Lower lobe of right lung (tissue), 2 donors: ENCODE measurements at places on chromosomes 7 and 10.

- no peak for DNase-seq
Observed at GRCh38 chr10:123147635-123148413, at the start of gene HMX2. TSS of gene HMX2 (plus strand) at chr10:123148136. CDS start at chr10:123148379, 243 bp downstream.

GRCh38 chr10:129441372-129442009, 25.6 kb upstream of the MGMT start:
- DNase-seq, result no peak

DNA sequence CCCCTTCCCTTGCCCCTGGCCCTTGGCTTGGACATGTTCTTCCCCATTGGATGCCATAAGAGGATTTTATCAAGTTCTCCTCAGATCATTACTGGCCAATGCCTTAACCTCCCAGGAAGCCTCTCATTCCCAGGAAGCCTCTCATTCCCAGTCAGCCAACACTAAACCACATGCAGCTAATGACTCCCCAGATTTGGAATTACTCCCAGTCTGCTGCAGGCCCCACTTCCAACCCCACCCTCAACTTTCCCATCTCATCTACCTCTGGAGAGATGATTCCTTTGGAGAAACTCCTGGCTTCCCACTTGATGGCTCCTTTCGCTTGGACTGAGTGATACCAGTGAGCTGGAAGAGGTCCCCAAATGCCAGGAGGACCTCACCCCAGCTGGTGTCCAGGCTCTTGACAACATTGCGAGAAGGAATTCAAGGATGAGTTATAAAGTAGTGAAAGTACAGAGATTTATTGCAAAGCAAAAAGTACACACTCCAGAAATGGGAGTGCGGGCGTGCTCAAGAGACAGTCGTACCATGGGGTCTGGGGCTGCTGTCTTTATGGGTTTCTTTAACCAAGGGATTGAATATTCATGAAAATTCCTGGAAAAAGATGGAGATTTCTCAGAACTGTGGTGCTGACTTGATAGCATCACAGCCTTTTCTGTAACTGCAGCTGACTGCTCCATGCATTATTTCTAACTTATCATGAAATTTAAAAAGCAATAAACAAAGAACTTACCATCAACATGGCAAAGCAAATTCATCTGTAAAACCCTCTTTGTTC, 117.2 kb upstream of the ADCY1 start:
- no peak for DNase-seq

DNA sequence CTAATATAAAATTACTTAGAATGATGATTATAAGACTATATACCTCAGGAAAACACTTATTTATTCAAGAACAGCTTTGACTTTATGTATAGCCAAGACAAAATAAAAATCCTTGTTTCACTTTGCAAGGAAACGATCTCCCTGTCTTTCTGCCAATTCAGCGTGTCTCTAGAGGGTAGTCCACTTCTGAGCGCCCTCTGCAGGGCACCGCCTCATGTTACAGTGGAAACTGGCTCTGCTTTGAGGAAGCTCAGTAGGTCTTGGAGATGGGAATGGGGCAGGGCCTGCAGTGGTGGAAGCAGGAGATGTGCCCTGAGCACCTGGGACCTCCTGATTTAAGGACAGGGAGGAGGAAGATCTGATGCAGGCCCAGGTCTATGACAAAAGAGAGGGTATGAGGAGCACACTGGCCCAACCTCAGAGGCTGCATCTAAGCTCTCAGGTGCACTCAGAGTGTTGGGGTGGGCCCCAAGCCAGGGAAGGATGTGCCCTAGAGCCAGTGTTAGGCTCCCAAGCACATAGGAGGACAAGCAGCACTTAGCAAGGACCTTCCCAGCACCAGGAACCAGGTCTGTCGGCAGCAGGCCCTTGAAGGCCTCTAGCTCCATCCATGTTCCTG, 481.0 kb downstream of the TNS3 start:
- DNase-seq, result peak; percentile 74

GRCh38 chr10:11181978-11182377, 164.3 kb downstream of the CELF2 start:
- DNase-seq, result no peak

GRCh38 chr10:31820096-31820495, 108.5 kb downstream of the ARHGAP12 start:
- DNase-seq, result no peak

DNA sequence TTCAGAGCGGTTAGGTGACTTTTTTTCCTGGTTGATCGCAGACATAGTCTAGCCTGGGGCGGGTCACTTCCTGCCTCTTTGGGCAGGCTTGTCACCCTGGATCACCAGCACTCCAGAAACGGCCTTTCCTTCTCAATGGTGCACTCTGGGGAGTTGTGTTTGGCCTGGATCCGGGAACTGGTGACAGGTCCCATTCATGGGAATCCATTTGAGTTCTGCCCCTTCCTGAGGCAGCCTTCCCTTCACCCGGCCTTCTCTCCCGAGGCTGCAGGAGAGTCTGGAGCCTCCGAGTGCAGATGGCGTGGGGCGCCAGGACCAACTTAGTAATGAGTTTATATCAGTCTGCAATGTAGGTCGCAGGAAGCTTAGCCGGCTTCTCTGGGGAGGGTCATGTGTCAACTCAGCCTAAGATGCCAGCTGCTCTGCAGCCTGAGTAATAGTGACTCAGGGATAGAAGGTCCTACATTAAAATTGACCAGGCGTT, 54.2 kb downstream of the TACR2 start:
- peak; percentile 70 for DNase-seq

DNA sequence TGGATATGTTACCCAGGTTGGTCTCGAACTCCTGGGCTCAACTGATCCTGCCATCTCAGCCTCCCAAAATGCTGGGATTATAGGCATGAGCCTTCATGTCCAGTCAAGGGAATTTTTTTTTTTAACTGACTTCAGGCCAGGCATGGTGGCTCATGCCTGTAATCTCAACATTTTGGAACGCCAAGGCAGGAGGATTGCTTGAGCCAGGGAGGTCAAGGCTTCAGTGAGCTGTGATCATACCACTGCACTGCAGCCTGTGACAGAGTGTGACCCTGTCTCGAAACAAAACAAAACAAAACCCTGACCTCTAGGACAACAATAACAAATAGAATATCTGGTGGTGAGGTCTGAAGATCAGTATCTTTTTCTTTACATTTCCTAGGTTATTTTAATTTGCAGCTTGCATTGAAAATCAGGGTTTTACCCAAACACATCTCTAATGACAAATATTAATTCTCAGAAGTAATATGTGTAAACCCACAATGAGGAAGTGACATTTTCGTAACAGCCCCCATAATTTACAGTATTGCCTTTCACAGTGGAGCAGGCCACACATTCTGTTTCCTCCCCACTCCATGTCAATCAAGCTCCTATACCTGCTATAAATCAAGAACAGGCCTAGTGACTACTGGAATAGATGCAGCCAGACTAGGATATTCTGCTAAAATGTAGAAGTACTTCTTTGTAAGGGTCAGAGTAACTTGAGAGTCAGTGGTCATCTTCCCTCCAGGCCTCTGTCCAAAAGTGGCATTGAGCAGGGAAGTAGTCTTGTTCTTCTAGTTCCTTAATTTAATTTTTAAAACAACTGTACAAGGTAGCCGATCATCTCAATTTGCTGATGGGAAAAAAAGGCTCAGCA, 43.3 kb upstream of the ECHDC3 start:
- DNase-seq, result no peak

DNA sequence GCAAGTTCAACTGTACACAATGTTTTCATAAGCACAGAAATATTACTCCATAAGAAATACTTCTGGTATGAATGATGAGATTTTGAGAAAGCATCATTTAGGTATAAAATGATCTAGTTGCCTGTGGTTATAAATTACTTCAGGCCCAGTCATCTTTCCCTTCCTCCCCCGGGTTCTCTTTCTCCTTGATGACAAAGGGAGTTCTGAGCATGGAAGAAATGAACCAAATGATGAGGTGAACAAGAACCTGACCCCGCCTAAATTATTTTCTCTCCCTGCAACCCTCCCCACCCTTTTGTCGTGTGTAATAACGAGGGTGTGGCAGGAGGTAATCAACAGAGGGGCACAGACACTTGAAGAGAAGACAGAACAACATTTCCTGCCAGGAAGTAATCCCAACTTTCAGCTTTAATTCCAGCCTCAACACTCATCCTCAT, 319.6 kb upstream of the SP8 start:
- DNase-seq, result no peak

- DNase-seq, result no peak
Observed at GRCh38 chr10:58179238-58179637, 88.5 kb downstream of the IPMK start.
